Retinal pigment epithelial cell (primary cell): ENCODE measurements at places on chromosomes 4 and X.
A peak's percentile ranks its signal among the peaks of the same experiment; 100 is the strongest.

- peak; percentile 39 for DNase-seq
Measured at GRCh38 chrX:97372001-97372766, 488.5 kb downstream of the RPA4 start.

DNA sequence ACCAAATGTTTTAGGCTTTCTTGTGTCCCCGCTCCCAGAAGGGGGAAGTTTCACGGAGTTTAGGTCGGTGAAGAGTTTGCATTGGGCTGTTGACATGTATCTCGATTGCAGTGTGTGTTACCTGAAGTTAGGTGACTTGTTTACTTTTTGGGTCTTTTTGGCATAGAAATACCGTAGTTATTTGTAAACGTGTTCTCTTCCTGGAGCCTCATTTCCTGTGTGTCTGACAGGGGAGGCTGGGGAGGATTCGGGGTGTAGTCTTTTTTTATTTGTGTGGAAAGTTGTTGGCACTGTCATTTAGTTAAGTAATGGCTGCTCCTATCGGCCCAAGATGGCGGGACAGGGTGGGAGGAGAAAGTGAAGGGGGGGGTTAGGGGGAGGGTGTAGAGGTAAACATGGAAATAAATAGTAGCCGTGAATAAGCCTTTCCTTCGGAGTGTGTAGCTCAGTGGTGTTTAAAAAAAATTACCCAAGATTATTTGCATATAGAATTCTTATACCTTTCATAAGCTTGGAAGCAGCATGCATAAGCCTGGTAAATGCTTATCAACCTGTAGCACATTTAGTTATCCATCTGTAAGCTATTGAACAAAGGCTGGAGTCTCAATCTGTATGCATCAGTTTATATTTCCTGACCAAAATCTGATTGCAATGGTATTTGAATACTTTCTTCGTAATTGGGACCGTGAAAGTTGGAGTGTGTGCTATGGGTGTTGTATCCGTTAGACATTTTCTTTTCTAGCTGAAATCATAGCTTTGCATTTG is 1.6 kb downstream of the KDM6A start:
- no peak for DNase-seq

GRCh38 chr4:7322166-7322991 is 112.4 kb downstream of the PSAPL1 start:
- no peak for DNase-seq

DNA sequence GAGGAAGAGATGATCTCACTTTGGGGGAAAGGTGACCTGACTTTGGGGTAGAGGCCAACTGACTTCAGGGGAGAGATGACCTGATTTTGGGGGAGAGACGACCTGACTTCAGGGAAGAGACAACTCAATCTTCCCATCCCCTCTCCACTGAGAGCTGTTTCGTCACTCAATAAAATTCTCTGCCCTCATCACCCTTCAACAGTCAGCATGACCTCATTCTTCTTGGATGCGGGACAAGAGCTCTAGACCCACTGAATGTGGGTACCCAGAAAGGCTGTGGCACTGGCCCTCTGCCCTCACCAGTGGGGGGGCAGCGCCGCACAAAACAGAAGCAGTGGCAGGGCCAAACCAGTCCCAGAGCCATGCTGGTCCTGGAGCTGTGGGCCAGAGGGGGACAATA is 34.6 kb downstream of the ATXN3L start:
- DNase-seq = no peak

DNA sequence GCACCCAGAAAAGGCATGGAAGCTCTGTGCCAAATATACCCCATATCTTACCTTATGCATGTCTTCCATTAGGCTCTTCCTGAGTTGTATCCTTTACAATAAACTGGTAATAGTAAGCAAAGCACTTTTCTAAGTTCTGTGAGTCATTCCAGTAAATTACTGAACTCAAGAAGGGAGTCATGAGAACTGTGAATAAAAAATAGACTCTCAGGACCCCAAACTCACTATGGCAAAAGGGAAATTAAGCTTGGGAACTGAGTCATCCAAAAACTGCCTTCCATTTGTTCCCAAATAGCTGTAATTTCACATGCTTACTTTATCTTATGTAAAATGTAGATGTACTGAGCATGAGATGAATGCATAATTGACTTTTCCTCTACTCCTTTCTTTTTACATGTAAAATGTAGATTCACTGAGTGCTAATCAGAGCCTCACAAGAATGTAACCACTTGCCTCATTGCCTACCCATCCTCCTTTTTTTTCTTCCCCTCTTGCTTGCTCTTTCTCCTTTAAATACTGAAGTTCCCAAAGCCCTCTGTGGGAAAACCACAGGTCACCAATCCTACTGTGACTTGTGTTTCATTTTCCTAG is 8.1 kb downstream of the TCEAL3 start:
- no peak for DNase-seq

DNA sequence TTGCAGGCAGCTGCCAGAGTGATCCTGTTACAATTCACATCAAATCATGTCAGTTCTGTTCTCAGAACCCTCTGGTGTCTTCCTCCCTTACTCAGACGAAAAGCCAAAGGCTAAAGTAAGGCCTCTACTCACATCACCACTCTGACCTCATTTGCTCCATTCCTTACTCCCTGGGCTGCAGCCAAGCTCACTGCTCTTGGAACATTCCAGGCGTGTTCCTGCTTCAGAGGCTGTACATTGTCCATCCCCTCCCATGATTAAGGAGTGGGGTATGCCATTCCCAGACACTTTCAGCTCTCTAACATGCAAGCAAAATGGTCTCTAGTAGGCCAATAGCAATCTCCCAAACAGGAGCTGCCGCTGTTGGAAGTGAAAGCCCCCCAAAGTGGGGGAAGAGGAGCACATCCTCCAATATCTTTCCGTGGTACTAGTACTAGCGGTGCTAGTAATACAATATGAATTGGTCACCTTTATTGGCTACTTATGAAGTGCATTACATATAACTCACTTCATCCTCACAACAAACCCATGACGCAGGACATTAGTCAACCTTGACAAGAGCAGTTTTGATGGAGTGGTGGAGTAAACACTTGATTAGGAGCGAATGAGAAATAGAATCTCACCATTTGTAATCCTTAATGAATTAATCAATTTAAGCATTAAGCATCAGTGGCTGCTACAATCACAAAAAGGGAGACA is 15.0 kb downstream of the GAB3 start:
- DNase-seq = peak; percentile 63

DNA sequence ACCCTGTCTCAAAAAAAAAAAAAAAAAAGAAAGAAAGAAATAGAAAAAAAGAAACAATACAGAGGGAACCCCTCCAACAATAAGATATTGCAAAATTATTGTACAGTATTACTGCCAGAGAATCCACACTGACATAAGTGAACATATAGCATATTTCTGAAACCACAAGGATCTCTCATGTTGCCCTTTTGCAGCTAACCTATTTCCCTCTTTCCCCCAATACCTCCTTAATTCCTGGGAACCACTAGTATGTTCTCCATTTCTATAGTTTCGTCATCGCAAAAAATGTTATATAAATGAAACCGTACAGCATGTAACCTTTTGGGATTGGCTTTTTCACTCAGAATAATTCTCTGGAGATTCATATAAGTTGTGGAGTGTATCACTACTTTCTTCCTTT is 20.0 kb upstream of the BMP2K start:
- no peak for DNase-seq

DNA sequence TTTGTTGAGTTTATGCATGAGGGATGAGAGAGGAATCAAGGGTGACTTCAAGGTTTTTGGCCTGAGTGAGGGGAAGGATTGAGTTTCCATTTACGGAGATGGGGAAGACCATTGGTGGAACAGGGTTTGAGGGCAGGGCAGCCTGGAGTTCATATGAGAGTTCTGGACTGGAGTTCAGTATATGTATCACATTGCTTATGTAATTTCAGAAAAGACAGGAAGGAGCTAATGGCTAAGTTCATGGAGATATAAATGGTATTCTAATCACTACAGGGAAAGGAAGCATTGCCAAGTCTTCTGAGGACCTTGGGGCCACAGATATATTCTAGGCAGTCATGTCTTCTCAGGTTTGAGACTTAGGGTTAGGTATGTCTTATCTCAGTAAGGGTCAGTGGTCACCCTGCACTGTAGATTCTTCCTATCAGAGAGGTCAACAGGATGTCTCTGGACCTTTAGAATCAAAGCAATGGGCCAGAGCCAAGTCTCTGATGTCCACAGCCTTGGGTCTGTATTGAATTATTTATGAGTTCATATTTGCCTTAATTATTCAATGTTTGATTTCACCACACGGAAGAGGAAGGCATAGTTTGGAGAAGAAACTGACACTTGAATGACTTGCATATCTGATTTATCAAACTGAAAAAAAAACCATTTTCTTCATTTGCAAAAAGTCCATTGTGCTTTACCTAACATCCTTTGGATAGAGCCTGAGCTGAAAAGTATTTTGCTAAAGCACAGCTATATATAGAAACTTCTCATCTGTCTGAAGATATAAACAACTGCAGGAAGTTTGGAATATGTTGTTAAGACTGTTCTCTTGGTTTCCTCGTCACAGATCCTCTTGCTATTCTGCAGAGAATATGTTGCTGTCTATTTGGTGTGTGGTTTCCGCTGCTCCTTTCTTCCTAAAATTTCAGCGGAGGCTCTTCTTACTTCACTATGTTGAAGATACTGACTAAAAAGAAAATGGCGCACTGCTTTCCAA is 139.5 kb downstream of the PDGFRA start:
- DNase-seq = no peak

DNA sequence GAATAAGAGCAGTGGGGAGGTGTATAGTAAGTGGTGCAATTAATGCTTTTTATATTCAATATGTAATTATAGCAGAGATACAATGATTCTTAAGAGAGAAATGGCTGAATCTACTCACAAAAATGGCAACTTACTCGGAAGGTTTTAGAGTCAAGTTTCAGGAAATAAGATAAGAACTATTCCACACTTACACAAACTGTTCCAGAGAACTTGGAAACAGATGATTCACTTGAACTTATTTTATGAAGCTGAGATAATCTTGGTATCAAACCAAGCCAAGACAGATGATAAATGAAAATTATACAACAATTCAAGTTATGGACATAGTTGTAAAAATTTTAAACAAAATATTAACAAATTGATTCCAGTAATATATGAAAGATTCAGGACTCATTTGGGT is 311.3 kb upstream of the HS3ST1 start:
- no peak for DNase-seq

GRCh38 chr4:83660578-83660977 is 124.7 kb downstream of the GPAT3 start:
- no peak for DNase-seq

- DNase-seq = no peak
Measured at GRCh38 chr4:102503301-102503746, 2.2 kb downstream of the NFKB1 start.

GRCh38 chrX:20727447-20727846 is 460.7 kb upstream of the RPS6KA3 start:
- DNase-seq = no peak

GRCh38 chrX:113933931-113934330 is 650.0 kb upstream of the HTR2C start:
- no peak for DNase-seq

- DNase-seq = no peak
Measured at GRCh38 chr4:14771504-14772175, 230.6 kb upstream of the CPEB2 start.

DNA sequence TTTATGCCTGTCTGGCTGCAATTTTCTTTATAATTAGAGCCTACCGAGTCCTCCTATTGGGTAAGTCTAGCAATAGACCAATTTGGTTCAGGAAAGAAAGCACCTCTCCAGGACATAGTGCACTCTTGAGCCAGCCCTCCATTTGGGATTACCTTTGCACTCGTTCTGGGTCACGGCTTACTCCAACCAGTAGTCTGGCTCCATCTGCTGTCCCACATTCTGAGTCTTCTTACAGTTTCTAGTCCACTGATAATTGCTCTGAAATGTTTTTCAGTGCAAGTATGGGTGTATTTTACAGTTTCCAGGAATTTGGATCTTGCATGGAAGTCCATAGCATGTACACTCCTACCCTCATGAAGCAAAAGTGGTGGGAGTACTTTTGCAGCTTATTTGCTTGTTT is 34.8 kb upstream of the USP51 start:
- DNase-seq = no peak

GRCh38 chr4:48588230-48589097 is 98.4 kb downstream of the ZAR1 start:
- DNase-seq = no peak

DNA sequence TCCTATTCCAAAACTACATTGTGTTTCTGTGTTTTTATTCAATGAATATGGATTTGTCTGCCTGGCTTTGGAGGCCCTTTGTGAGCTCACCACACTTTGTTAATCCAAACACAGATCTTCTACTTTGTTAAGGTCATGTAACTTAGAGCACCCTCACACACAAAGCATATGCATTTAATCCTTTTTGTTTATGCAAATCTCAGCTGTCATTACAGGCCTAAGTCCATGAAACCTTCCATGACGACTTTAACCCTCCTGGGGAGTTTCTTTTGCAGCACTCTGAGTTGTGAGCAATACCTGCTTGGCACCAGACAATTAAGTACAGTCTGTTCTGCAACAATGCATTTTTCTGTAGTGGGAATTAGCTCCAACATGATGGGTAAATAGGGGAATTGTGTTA is 14.9 kb downstream of the CCSER1 start:
- DNase-seq = no peak

- peak; percentile 11 for DNase-seq
Measured at GRCh38 chrX:11787564-11787963, 29.5 kb downstream of the MSL3 start.

GRCh38 chr4:112896609-112897190 is 152.8 kb upstream of the ANK2 start:
- DNase-seq = no peak

DNA sequence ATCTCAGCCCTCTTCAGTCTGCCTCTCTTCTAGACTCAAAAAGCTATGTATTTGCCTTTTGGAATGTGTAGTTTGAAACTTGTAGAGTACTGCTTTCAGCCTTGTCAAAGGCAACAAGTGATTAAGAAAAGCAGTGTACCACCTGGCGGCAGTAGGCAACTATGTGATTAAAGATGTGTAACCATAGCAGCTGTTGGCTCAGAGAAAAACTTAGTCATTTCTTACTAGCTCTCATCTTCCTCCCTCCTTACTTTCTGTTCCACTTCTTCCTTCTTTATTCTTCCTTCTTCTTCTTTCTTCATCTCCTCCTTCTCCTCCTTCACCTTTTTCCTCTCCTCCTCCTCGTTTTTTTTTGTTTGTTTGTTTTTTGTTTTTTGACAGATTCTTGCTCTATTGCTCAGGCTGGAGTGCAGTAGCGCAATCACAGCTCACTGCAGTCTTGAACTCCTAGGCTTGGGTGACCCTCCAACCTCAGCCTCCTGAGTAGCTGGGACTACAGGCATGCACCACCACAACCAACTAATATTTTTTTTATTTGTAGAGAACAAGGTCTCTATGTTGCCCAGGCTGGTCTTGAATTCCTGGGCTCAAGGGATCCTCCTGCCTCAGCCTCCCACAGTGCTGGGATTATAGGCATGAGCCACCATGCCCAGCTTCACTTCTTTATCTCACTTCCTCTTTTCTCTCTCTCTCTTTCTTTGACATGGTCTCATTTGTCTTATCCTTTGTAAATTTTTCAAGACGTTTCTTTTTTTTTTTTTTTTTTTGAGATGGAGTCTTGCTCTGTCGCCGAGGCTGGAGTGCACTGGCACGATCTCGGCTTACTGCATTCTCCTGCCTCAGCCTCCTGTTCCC is 32.6 kb downstream of the ABHD18 start:
- peak; percentile 51 for DNase-seq

GRCh38 chrX:50386520-50386919 is 84.1 kb downstream of the DGKK start:
- DNase-seq = no peak
